ENCODE measurements at places on chromosomes 7 and 10. TPM values are rescaled to one million over a fixed set of nuclear protein-coding genes. Genes with fewer than 3 reads are reported as not detected.

GRCh38 chr7:151585744-151586393 lies 66.2 kb upstream of the RHEB start:
- no peak overlapping the region for H3K4me3 ChIP-seq
- H3K4me1 ChIP-seq: peaks cover 1% of the 10 kb centered on the region
- no peaks in the 10 kb centered on the region for H3K27me3 ChIP-seq
- no peak for DNase-seq

DNA sequence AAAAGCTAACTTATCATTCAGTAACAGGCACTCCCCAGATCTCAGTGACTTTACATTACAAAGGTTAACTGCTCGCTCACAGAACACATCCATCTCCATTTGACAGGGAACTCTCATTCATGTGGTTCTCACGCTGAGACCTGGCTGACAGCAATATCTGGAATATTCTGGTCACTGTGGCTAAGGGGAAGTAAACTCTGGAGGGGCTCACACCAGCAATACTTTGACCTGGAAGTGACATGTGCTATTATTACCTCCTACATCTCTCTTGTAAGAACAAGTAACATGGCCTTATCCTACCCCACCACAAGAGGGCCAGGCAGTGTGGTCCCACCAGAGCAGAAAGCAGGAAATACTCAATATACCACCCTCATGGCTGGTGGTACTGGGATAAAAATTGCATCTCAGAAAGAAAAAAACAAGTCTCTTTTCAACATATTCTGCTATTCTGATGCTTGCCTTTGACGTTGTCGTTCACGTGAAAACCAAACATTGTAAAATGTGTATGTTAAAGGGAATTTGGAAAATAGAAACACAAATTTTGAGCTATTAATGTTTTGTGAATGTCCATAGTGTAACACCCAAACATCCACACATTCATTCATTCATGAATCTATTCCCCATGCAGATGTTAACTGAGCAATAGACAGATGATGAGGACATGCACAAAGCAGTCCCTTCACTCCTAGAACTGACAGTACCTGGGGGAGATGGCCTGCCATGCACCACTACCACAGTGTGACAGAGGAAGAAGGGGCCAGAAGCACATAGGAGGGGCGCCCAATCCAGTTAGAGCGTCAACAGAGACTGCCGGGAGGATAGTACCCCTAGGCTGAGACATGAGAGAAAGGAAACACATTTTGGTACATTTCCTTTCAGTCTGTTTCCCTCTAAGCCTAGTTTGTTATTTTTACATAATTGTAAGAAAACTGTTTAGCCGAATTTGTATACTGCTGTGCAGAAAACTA lies 166.0 kb upstream of the SP4 start:
- H3K4me1 ChIP-seq: peaks cover 16% of the 10 kb centered on the region
- H3K4me3 ChIP-seq: no peak overlapping the region

The ARHGEF35 gene
- total RNA-seq: 2.6 TPM

The PCLO gene
- total RNA-seq: not detected

DNA sequence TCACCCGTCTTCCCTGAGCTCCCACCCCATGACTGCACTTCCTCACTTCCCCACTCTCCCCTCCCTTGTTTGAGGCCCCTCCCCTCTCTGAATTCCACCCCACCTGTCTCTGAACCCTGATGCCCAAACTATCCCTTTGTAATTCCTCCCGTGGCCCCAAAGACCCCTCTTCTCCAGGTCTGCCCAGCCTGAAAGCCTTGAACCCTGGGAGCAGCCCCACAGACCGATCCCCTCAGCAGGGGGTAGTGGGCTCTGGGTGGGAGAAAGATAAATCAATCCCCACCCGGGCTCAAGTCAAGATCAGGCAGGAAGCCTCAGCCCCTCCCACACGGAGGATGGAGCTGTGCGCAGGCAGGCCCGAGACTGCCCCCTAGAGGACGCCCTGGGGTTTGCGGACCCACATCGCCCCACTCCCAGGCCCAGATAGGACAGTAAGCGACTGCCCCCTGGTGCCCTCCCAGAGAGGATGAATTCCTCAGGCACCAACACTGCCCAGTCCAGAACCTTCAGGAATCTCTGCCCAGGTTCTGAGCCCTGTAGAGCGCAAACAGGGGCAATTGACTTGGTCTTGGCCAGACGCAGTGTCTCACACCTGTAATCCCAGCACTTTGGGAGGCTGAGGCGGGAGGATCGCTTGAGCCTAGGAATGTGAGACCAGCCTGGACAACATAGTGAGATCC lies 11.7 kb downstream of the HSPB1 start:
- H3K27me3 ChIP-seq: no peaks in the 10 kb centered on the region
- peak overlapping the region; percentile 77 for H3K27ac ChIP-seq
- H3K4me1 ChIP-seq: peaks cover 20% of the 10 kb centered on the region
- DNase-seq: peak; percentile 98
- no peaks in the 10 kb centered on the region for H3K36me3 ChIP-seq

The PDZD7 gene
- 0.59 TPM for total RNA-seq

DNA sequence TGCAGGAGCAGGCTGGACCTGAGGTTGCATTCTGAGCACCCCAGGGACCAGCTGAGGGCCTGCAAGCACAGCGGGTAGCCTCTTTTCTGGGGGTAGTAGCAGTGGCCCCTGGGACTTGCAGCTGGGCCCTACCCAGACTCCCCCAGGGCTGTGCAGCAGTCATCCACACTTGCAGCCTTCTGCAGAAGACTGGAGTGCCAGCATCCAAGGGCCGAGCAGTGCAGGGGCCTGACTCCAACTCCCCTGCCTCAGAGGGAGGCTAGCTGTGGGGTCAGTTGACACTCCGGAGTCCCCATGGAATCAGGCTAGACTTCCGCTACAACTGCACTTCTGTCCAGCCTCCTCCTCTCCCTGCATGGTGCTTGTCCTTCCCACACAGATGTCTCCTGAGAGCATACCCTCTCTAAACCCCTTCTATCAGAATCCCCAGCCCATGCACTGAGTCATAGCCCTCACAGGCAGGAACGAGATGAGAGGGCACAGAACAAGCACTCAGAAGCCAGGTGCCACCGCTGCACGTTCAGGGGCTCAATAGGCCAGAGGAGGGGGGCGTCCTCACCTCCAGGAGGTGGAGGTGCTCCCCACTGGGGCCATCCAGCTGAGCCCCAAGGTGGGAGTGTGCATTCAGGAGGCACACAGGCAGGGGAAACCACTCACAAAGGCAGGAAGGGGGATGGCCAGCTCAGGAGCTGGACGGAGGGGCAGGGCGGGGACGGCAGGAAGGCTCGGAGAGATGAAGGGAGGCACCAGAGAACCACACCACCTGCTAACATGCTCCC lies 7.5 kb downstream of the RASGEF1A start:
- H3K4me3 ChIP-seq: no peak overlapping the region
- H3K4me1 ChIP-seq: peaks cover 9% of the 10 kb centered on the region
- H3K27me3 ChIP-seq: peaks cover 6% of the 10 kb centered on the region
- no peak overlapping the region for H3K27ac ChIP-seq
- H3K36me3 ChIP-seq: no peaks in the 10 kb centered on the region

- DNase-seq: no peak
- no peaks in the 10 kb centered on the region for H3K36me3 ChIP-seq
- H3K27me3 ChIP-seq: peaks cover 36% of the 10 kb centered on the region
- H3K27ac ChIP-seq: no peak overlapping the region
These were observed 1.1 kb upstream of the STK32C start for GRCh38 chr10:132308587-132309470.

GRCh38 chr7:1149351-1149794 lies 10.6 kb downstream of the ZFAND2A start:
- H3K27ac ChIP-seq: no peak overlapping the region
- no peaks in the 10 kb centered on the region for H3K27me3 ChIP-seq
- no peak for DNase-seq
- no peak overlapping the region for H3K4me3 ChIP-seq
- no peaks in the 10 kb centered on the region for H3K4me1 ChIP-seq

DNA sequence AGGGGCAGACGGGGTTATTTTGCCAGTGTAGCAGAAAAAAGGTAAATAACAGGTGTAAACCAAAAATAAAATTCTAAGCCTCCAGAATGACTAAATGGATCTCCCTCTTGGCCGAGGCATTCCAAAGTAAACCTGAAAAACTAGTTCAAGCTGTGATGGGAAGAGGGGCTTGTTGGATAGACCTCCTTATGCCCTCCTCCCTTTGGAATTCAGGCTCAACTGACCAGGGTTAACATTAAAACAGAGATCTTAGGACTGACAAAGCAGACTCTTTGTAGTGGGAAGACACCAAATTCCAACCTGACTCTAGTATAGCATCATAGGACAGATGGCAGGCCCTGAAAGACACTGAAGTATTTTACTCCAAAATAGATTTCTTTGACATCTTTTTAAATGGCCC lies 113.8 kb upstream of the ITGB1 start:
- no peak overlapping the region for H3K27ac ChIP-seq
- no peaks in the 10 kb centered on the region for H3K4me1 ChIP-seq
- H3K27me3 ChIP-seq: peaks cover 2% of the 10 kb centered on the region
- no peak for DNase-seq
- no peaks in the 10 kb centered on the region for H3K36me3 ChIP-seq

The STMP1 gene
- total RNA-seq: 17.5 TPM

GRCh38 chr10:31509989-31510388 lies 191.0 kb downstream of the ZEB1 start:
- peaks cover 60% of the 10 kb centered on the region for H3K36me3 ChIP-seq
- no peak overlapping the region for H3K27ac ChIP-seq
- no peaks in the 10 kb centered on the region for H3K27me3 ChIP-seq

DNA sequence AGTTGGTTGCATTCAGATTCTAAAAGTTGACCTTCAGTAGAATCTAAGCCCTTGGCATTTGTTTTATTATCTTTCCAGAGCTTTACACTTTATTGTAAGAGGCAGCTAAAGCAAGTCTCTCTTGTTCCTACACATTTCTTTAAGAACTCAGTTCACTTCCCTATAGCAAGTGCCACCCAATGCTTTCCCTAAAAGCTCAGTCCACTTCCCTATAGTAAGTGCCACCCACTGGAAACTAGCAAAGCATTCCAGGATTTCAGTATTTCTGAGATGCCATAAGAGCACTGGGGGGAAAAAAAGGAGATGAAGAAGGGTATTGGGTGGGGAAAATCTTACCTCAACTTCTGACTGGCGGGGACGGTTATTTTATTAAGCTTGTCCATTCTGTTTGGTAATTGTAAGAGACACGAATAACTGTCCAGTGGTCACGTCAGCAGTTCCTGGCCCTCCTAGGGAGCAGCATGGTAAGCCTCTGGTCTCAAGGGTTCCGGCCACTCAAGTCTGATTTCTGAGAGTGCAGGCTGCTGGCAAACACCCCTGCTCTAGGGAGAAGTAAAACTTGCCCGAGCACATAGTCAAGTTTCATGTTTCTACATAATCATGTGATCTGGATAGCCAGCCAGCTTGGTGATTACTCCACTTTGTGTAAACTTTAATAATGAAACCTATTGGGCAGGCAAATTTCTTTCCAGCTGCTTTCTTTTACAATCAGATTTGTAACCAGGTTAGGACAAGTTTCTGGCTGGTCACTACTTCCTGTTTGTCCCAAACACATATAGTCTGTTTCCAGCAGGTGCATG lies at the start of gene BLNK:
Gene BLNK, minus strand, starts transcription at position 554 of the 800 bp plus-strand sequence. Its CDS starts 171 bp downstream, at position 383.
- no peak within 1 kb of the TSS for H3K27ac ChIP-seq
- H3K4me1 ChIP-seq: no peaks in the 10 kb centered on the region
- peaks cover 37% of the 10 kb centered on the region for H3K27me3 ChIP-seq
- H3K36me3 ChIP-seq: no peaks in the 10 kb centered on the region

The TBC1D12 gene
- 0.12 TPM for total RNA-seq

DNA sequence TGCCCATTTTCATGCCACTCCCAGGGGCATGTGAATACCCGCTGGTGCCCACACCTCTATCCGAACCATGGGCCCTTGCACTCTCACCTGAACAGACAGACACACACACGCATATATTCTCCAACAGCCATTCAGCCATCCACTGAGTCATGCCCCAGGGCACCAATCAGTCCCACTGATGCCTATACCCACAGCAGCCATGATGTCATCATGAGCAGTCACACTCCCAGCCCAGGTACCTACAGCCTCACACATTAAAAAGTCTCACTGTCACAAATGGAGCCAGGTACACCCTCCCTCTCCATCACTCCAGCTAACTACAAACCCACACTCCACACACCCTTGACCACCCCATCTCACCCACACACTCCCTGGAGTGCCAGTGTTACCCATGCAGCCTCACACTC lies 12.2 kb downstream of the VSIR start:
- peaks cover 16% of the 10 kb centered on the region for H3K36me3 ChIP-seq
- H3K4me1 ChIP-seq: peaks cover 46% of the 10 kb centered on the region
- H3K27ac ChIP-seq: no peak overlapping the region
- DNase-seq: no peak
- H3K27me3 ChIP-seq: no peaks in the 10 kb centered on the region

- peaks cover 3% of the 10 kb centered on the region for H3K27me3 ChIP-seq
- H3K4me1 ChIP-seq: no peaks in the 10 kb centered on the region
- H3K36me3 ChIP-seq: no peaks in the 10 kb centered on the region
- no peak overlapping the region for H3K4me3 ChIP-seq
These were observed 10.7 kb upstream of the PRPS1L1 start for GRCh38 chr7:18038382-18038781.

GRCh38 chr10:17375936-17376584 lies 78.3 kb downstream of the ST8SIA6 start:
- no peak for DNase-seq
- peaks cover 5% of the 10 kb centered on the region for H3K27me3 ChIP-seq
- no peak overlapping the region for H3K27ac ChIP-seq
- no peaks in the 10 kb centered on the region for H3K36me3 ChIP-seq
- no peaks in the 10 kb centered on the region for H3K4me1 ChIP-seq

GRCh38 chr7:131235489-131236317 lies 92.0 kb upstream of the MKLN1 start:
- no peaks in the 10 kb centered on the region for H3K27me3 ChIP-seq
- peaks cover 8% of the 10 kb centered on the region for H3K36me3 ChIP-seq
- peak overlapping the region; percentile 35 for H3K4me3 ChIP-seq
- H3K4me1 ChIP-seq: peaks cover 65% of the 10 kb centered on the region

DNA sequence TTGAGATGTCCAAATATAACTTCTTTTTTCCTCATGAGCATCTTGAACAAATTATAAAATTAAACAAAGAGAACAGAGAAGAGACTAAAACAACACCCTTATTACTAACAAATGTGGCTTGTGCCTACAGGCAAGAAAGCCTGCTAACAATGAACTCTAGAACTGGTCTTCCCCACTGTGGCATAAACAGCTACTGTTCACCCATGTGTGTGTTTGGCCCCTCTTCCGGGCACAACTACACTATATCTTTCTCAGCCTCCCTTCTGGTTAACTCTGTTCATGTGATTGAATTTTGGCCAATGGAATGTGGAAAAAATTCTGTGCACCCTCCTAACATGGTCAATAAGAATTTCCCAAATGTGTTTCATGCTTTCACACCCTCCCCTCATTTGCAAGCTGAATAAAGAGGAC lies 117.0 kb downstream of the KBTBD2 start:
- no peaks in the 10 kb centered on the region for H3K36me3 ChIP-seq
- no peak for DNase-seq
- no peak overlapping the region for H3K4me3 ChIP-seq
- H3K27me3 ChIP-seq: peaks cover 21% of the 10 kb centered on the region
- no peak overlapping the region for H3K27ac ChIP-seq
- no peaks in the 10 kb centered on the region for H3K4me1 ChIP-seq

DNA sequence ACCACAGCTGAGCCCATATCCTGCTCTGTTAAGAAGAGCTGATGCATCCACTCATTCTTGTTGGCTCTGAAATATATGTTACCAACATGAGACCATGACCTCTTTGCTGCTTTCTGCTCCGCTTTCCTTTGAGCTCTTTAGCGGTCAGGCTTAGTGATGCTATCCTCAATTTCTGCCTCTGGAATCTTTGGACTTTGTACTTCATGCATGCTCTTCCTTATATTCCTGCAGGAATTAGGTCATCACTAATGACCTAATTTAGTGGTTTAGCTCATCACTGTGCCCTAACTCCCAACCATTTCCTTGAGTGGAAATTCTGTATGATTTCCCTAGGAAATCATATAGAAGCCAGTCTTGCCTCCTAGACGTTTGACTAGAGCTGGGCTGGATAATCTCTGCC lies 119.5 kb downstream of the AOAH start:
- no peak overlapping the region for H3K27ac ChIP-seq
- H3K27me3 ChIP-seq: no peaks in the 10 kb centered on the region
- H3K4me3 ChIP-seq: no peak overlapping the region
- peaks cover 54% of the 10 kb centered on the region for H3K4me1 ChIP-seq
- no peak for DNase-seq
